ENCODE measurements at places on chromosomes 13 and 19.
A peak's percentile ranks its signal among the peaks of the same experiment; 100 is the strongest.

DNA sequence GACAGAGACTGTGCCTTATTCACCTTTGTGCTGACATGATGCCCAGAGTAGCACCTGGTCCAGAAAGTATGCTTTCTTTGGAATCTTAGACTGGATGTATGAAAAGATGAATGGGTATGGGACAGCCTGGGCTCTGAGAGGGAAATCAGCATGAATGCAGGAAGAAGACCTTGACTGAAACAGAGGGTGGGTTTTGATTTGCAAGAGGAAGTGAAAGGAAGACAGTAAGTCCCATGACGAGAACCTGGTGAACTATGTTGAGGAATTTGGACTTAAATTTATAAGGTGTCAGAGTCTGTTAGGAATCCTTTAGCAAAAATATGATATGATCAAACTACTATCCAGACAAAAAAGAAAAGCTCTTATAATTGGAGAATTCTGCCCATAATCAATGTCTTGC lies 301.9 kb downstream of the SPRY2 start:
- no peak for DNase-seq

DNA sequence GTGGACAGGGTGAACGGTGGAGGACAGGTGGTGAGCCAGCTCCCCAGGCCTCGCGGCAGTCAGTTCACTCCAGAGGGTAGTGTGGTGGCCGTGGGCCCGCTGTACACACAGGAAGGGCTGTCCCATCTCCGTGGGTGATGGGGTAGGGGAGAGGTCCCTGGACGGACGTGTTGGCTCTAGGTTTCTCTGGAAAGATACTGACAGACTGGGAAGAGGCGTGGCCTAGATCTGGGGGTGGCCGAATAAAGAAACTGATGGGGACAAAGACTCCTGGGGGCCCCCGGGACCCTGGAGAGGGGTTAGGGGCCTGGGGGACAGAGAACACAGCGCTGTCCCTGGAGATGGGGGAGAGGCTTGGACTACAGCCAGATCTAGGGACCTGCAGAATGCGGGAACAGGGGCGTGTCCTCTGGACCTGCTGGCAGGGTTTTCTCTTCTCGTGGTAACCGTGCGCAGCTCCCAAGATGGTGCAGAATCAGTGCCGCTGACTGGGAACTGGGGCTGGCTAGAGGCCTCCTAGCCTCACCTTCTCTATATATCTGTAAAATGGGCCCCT lies 4.0 kb upstream of the PRAM1 start:
- no peak for DNase-seq

- DNase-seq, result no peak
Observed at GRCh38 chr13:93372856-93373255, 146.2 kb downstream of the GPC6 start.

GRCh38 chr13:37618554-37618953 lies 20.0 kb upstream of the POSTN start:
- no peak for DNase-seq

DNA sequence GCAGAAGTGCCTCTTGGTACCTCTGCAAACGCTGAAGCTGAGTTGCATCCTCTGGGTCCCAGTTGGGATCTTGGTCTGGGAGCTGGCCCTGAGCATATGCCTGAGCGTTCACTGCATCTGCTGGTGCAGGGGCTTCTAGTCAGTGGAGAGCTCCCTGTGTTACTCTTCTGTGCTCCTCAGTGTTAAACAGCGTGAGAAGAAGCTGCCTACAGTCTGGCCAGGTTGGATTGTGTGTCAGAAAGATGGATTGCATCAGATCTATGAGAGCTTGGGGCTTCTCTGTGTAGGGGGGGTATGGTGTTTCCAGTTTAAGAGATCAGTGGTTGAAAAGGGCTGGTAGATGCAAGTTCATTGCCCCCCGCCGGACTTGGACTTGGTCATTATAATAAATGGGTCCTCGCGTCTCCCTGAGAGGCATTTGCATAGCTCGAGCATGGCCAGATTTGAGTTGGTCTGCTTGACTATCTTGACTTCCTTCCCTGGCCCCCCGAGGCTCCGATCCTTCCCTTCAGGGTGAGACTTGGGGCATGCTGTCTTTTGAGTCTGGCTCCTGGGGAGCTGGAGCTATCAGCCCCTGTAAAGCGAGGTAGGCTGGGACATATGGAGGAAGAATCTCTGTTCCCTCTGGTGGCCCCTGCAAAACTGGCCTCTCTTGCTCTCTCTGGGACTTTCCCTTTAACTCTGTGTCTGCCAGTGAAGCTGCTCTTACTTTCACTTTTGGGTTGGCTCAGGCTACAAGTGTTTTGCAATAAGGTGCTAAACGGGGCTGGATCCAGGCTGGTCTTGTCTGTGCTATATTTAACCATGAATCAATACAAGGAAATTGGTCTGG lies 52.9 kb downstream of the OR10H4 start:
- peak; percentile 26 for DNase-seq

GRCh38 chr13:37701972-37702371 lies 103.4 kb upstream of the POSTN start:
- DNase-seq, result no peak

DNA sequence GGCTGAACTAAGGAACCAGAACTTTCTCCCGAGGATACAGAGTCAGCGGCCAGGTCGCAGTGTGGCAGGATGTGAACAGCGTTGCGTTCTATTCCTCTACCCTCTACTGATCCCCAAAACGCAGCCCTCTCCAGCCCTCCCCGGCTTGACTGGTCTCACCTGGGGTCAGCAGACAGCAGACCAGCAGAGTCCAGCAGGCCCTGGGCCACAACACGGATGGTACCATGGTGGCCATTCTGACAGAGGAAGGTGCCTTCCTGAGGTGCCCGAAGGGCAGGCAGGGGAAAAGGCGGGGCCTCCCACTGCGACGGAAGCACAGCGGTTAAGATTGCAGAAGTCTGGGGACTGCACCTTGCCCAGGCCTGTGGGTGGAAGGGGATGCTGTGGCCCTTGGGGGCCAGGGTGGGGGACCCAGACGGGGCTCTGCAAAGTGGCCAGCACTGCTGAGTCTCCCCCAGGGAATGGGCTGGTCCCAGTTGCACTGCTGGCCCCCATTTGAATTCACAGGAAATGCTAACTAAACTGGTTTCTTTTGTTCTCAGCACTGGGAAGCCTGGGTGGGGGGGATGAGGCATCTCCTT lies at the start of gene ICAM3:
Gene ICAM3, minus strand, starts transcription at position 245 of the 581 bp plus-strand sequence. Its CDS starts 10 bp downstream, at position 235.
- DNase-seq, result peak; percentile 33

- DNase-seq, result no peak
Observed at GRCh38 chr19:53958823-53959757, 3.6 kb upstream of the CACNG8 start.

GRCh38 chr19:4049432-4049831 lies 17.3 kb downstream of the ZBTB7A start:
- no peak for DNase-seq

- no peak for DNase-seq
Observed at GRCh38 chr19:16378291-16378889, 53.8 kb downstream of the KLF2 start.

DNA sequence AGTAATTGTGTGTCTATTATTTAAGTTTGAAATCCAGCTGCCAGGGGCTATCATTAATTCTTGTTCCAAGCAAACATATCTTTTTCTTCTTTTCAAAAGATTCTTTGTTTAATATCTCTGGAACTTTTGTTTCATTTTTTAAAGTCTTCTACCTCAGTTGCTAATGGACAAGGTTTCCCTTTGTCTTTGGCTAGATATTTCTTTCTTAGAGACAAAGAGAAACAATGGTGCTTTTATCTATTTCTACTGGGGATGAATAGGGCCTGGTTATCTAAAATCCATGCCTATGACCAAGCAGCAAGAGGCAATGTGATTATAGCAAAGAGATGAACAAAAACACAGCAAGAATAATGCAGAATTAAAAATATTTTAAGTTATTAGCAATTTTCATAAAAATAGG lies 661.3 kb upstream of the KLF12 start:
- DNase-seq, result no peak

GRCh38 chr19:38291855-38292254 lies 12.2 kb upstream of the C19orf33 start:
- no peak for DNase-seq

DNA sequence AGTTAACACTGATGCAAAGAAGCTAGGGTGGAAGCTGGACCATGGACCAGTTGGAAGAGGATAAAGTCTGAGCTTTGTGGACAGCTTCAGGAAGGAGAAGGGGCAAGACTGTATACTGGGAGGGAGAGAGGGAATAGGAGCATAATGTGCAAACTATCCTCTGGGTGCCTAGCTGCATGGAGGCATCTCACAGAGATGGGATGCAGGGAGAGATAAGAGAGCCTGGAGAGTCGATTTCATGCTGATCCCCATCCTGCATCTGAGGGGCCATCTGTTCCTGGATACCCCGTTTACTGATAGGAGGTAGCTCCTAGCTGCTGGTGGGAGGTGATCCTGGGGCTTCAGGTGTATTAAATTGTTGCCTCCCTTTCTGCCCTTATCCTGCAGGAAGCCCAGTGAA lies 8.8 kb downstream of the CYP4F3 start:
- no peak for DNase-seq

- no peak for DNase-seq
Observed at GRCh38 chr13:32969516-32969941, 46.7 kb upstream of the KL start.

GRCh38 chr13:109669956-109670355 lies 116.4 kb downstream of the IRS2 start:
- DNase-seq, result no peak

DNA sequence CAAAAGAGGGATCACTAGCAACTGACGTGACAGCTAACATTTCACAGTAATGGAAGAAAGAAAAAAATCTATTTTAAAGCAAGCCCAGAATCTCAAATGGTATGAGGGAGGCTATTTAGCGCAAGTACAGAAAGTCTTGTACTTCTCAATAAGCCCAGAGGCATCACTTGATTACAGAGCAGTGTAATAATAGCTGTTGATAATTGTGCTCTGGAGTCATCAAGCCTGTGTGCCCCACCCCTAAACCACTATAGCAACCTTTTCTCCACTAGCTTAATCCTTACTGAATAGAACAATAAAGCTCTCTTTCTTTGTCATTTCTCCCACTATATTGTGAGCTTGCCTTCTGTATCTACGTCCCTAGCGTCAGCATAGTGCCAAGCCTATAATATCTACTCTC lies 56.6 kb downstream of the FREM2 start:
- no peak for DNase-seq

DNA sequence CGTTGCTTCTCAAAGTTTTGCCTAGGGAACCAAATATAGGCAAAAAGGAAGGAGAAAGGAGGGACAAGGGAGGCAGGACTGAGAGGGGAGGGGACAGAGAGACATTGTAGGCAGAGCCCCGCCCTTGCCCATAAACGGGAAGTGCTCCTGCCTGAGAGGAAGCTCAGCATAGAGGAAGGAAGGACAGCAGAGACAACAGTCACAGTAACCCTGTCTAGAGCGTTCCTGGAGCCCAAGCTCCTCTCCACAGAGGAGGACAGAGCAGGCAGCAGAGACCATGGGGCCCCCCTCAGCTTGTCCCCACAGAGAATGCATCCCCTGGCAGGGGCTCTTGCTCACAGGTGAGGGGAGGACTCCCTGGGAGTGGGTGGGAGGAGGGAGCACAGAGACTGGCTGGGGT lies at the start of gene CEACAM21:
Gene CEACAM21, plus strand, starts transcription at position 169 of the 400 bp plus-strand sequence. Its CDS starts 109 bp downstream, at position 278.
- DNase-seq, result no peak

- DNase-seq, result no peak
Observed at GRCh38 chr19:2315121-2315817, 7.3 kb upstream of the LINGO3 start.

DNA sequence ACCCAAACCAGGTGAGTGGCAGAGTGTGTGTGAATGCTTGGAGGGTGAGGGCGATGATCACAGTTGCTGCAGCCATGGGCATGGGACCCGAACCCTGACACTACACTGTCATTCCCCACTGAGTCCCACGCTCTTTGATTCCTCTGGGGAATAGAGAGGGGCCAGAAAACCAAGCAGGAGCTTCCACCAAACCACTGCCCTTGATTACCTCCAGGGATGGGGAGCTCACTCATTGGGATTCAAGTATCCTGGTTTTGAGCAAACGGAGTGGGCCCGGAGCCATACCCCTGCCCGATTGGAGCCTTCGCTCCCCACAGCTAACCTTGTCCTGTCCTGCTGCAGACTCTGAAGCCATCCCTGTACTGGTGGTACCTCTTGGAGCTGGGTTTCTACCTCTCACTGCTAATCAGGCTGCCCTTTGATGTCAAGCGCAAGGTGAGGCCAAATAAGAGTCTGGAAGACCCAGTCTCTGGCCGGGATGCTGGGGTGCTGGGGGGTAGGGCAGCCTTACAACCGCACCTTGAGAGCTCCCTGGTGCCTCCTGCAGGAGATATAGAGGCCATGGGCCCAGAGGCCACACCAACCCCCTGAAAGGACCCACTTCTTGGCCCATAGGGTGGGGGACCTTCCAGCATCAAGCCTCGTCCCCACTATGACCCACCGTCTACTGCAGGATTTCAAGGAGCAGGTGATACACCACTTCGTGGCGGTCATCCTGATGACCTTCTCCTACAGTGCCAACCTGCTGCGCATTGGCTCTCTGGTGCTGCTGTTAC lies 47.3 kb downstream of the CERS4 start:
- no peak for DNase-seq

- DNase-seq, result no peak
Observed at GRCh38 chr19:50453243-50453642, 20.6 kb downstream of the MYBPC2 start.

DNA sequence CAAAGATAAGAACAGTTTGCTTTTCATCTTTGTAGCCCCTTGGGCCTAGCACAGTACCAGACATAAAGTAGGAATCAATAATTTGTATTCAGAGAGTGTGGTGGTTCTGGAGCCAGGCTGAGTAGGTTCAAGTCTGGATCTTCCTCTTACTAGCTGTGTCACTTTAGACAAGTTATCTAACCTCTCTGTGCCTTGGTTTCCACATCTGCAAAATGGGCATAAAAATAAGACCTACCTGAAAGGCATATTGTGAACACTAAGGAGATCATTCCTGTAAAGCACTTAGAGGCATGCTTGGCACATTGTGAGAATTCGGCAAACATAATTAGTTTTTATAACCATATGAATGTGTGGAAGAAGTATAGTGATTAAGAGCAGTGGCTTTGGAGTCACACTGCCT lies 95.8 kb downstream of the MBNL2 start:
- no peak for DNase-seq

DNA sequence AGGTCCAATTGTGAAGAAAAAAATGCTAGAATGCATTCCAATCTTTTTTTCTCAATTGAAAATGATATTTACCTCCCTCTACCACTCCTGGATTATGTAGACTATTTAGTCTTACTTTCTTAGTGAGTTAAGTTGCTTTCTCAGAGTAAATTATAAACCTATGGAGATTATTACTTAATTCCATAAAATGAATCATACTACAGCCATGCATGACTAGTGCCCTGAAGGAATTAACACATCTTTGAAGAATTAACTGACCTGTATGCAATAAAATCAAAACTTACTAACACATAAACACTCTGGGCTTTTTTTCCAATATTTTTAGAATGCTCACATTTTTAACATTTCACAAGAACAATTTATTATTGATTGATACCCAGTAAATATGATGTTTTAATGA lies 379.4 kb upstream of the DACH1 start:
- no peak for DNase-seq

GRCh38 chr19:51123381-51123800 lies 1.3 kb upstream of the SIGLEC9 start:
- DNase-seq, result peak; percentile 33

- DNase-seq, result no peak
Observed at GRCh38 chr19:50300051-50300450, 29.1 kb downstream of the KCNC3 start.

Measured in stimulated activated CD4-positive, alpha-beta T cell treated with anti-CD3 and anti-CD28 coated beads, Interleukin-1b, Interleukin-23, amount 100 ng/mL, for 4 hours (primary cell).